Ureter (tissue), 1 donor: ENCODE measurements at places on chromosomes 7 and 10. TPM values are rescaled to one million over a fixed set of nuclear protein-coding genes. Genes with fewer than 3 reads are reported as not detected.

The GJD4 gene
- total RNA-seq, result not detected

The HOGA1 gene
- total RNA-seq, result 1.3 TPM

The EBF3 gene
- 5.5 TPM for total RNA-seq

The LRRTM3 gene
- total RNA-seq, result 0.13 TPM

The ZNF425 gene
- 3.0 TPM for total RNA-seq

The CALML5 gene
- total RNA-seq, result not detected

- DNase-seq, result no peak
Measured at GRCh38 chr10:55397777-55398496, 596.9 kb upstream of the PCDH15 start.

DNA sequence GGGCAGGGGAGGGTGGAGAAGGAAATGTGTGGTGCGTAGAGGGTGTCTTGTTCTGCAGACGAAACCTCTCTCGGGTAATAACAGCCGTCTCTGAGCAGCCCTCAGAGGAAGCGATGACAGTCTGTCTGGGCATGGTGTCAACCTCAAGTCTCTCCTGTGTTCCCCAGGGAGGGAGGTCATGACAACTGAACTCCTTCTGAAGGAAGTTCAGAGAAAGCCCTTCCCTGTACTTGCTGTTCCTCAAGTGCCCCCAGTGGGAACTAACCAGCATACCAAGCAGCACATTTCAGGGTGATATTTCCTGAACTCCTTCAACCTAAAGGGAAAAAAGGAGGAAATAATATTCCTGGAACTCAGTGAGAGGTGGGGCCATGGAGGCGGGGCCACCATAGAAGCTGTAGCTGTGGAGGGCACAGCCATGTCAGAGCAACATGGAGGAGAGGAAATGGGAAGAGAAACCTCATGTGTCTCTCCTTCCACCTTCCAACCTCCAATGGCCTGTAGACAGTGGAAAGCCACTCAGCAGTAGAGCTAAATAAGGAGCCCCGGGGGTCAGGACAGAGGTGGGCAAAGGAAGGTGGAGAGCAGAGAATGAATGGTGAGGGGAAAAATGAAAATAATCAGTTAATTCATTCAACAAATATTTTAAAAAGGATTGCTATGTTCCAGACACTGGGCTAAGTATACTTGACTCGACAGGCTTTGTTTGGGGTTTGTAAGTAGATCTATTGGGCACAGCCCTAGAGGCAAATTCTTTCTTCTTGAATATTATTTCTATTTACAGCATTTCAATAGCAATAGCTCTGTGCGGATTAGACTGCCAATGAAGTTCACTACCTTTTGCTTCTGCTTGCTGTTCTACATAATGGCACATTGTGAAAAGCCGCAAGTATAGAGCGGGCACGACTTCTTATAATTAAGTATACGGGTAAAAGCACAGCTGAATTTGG lies 61.0 kb upstream of the AOAH start:
- no peak for DNase-seq

DNA sequence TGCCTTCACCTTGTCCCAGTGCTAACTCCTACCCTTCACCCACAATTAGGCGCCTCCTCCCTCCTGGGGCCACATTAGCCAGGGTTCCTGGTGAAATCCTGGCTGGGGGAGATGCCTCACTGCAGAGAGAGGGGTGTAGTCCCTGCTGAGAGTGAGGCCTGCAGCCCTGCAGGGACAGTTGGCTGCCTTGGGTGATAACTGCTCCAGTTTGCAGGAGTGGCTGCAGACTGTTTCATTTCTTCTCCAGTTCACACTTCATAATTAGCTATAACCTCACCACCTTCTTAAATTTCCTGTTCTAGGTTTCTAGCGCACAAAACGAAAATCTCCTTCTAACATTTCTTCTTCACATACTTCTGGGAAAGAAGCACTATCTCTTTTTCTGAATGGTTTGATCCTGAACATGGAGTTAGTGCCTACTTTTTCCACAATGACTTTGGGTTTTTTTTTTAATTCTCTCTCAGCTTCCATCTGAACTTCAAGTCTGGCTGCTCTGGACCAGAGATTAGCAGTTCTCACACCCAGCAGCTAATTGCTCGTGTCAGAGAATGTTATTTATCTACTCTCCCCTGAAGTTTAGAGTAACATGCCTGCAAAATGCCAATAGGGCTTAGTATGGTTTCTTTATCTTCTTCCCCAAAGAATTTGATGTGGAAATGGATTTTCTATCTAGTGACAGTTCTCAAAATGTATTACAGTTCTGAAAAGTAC lies 15.5 kb upstream of the JAZF1 start:
- no peak for DNase-seq

DNA sequence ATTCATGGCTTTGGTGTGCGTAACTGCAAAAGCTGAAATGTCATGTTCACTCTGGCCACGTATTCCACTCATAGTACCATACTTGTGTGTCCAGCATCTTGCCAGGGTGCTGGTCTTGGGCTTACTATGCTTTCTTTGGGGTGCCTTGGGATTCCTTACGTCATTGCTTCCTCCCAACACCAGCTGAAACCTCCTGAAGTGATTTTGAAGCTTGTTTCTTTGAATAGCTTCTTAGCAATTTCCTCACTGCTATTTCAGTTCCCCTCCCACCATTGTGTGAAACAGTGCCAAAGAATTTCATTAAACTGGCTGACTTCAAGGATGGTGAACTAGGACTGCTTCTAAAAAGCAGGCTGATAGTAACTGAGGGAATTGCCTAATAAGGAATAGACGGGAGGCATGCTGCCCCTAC lies 36.9 kb downstream of the ENTPD1 start:
- no peak for DNase-seq

- DNase-seq, result no peak
Measured at GRCh38 chr10:79137300-79137756, 68.6 kb downstream of the ZMIZ1 start.

DNA sequence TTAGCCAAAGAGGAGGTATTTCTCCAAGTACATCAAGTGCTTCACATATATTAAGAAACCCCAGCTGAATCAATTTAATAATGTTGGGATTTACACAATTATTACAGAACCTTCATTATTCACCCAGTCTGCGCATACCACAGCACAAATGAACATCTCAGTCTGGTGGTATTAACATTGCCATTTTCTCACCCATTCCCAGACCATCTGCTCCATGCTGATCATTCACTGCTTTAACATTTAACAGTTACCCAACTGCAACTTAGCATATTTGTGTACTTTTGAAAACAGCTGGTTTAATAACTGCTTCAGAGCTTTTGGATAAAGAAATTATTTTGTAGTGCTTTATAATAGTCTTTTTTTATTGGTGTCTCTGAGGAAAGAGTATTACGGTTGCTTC lies 1072.1 kb downstream of the NXPH1 start:
- no peak for DNase-seq

GRCh38 chr10:774661-775244 lies 85.3 kb upstream of the DIP2C start:
- no peak for DNase-seq

- no peak for DNase-seq
Measured at GRCh38 chr7:140222814-140223213, 46.0 kb upstream of the KDM7A start.

GRCh38 chr10:71633920-71634319 lies 85.7 kb downstream of the C10orf105 start:
- DNase-seq, result no peak

- DNase-seq, result no peak
Measured at GRCh38 chr10:64271983-64272382, 750.8 kb downstream of the REEP3 start.

DNA sequence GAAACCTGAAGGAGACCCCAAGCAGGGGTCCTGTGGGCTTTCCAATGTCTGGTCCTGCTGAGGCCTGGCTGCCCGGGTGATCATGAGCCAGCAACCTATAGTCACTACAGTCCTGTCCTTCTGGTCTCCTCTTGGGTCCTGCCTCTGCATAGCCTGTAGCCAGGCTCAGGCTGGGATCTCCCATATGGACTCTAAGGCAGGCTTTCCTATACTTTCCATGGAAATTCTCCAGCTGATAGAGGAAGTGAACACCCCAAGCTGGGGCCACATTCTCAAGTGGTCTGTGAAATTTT lies 26.4 kb downstream of the ANXA8 start:
- DNase-seq, result no peak

GRCh38 chr7:108094933-108095710 lies 35.0 kb downstream of the LAMB4 start:
- DNase-seq, result no peak

DNA sequence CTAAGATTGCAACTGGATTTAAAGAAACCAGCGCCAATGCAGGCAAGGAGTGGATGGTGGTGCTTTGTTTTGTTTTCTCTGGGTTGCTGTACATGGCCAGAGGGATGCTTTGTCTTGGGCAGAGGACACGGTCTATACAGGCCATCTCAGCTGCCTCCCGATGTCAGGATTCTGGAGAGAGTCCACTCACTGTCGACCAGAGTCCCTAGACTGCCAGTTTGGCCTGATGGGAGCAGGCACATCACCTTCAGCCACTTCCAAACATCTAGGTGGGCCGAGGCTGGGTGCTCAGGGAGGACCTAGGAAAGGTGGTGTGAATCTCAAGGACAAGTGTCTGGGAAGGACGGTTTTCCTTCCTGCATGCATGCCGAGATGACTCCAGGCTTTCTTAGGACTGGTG lies 152.1 kb downstream of the BUB3 start:
- DNase-seq, result no peak

DNA sequence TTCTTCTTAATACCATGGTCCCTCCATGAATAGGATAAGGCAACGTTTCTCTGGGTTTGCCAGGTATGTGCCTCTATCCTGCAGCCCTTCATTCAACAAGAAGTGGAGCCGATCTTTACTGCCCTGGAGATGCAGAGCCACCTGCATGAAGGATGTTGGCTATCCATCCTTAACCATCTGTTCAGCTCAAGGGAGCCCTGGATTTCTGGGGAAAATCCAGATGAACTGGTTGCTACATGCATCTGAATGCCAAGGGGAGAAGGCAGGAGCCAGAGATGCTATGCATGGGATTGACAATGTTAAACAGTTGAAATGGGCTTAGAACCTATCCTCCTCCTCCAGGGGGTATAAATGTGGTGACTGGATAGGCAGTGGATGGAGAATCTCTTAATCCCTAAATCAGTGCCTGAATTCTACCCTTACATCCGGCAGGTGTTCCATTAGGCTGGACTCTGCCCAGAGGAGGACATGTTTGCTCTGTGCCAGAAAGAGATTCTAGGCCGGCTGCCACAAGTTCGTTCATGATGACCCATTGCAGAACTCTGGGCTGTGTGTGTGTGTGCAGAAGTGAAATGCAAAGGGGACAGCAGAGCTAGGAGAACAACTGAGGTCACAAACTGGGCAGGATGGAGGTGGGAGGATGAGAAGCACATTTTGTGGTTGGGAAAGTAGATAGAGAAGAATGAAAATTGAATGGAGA lies 15.6 kb downstream of the CPED1 start:
- DNase-seq, result no peak

DNA sequence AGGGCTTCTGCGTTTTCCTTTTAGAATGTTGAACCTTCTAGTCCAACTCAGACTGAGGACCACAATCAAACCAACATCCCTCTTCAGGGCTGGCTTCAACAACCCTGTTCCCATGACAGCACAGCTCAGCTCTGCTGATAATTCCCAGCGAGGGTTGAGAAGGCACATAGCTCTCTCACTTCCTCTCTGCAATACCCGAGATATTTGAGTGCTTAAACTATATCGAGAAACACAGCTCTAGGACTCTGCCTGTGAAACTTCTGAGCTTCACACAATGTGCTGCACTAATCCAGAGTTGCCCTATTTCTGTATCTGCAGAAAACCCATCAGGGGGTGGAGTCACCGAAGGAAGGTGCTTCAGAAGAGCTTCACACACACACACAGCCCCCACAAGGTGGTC lies 1.6 kb upstream of the ADARB2 start:
- DNase-seq, result no peak

DNA sequence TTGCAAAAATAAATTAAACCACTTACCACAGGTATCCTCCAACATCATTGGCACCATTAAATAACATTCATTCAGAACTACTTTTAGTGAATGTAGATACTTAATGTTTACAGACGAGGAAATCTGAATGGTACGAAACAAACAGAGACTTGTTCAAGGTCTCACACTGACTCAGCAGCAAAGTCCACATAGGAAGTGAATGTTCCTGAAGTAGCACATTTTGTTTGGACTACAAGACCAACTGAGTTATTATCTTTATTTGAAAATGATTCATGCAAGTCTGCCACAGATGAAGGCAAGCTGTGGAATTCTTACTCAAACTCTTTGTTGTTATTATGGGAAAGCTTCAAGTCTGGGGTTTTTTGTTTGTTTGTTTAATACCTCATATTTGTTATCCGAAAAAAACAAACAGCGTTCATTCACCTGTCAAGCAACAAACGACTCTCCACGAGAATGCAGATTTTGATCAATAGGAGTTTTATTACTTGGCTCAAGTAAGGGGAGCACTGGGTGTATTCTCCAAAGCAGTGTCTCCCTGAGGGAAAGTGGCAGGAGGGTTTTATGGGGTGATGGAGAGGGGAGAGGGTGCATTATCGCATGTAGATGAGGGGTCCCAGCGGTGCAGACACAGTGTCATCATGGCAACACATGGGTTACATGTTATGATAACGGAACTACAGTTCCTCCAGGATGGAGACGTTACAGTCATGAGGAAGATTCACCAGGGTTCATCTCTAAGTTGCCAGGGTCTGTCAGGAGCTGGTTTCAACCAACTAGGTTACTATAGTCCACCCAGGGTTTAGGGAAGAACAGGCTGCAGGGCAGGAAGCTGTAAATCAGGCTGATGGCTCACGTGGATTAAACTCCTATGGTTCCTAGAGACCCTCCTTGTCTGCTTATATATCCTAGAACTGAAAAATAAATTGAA lies 147.7 kb upstream of the AKR1E2 start:
- DNase-seq, result no peak

DNA sequence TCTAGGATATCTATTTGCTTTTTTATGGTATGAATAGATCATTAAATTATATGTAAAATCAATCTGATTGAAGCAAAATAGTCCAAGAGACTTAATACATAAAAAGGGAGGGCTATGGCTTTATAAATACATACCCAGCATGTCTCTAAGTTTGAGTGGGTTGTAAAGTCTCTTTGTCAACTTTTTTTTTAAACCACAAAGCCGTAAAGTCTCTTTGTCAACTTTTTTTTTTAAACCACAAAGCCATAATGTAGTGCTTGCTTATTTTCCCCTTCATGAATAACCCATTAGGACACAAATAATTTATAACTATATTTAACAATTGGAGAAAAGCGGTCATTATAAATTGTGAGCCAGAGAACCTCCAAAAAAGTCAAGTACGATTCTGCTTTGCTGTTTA lies 5.7 kb downstream of the HECTD2 start:
- DNase-seq, result no peak

DNA sequence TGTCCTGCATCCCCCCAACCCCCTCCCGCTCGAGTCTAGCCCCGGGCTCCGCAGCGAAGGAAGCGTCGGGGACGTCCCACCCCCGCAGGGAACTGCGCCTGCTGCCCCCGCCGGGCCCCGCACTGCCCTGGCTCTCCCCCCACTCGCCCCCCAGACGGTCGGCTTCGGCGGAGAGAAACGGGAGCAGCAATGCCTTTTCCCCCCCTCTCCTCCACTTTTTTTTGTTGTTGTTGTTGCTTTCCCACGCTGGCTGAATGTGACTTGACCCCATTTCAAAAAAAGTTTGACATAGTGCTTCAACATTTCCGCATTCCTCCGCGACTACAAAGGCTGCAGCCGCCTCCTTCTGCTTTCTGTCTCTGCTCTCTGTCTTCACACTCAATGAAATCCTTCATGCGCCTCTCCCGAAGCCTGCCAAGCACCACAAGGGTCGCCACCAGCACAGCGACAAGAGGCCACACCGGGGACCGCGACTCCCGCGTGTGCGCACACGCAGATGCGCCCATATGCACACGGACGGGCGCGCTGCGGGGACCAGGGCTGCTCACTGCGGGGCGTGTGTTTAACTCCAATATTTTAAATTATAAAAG lies 1.0 kb downstream of the CDK6 start:
- peak; percentile 67 for DNase-seq

- DNase-seq, result no peak
Measured at GRCh38 chr10:72561745-72562166, 64.1 kb downstream of the MICU1 start.
